ENCODE measurements at places on chromosomes 6 and 20. TPM values are rescaled to one million over a fixed set of nuclear protein-coding genes. Genes with fewer than 3 reads are reported as not detected.

DNA sequence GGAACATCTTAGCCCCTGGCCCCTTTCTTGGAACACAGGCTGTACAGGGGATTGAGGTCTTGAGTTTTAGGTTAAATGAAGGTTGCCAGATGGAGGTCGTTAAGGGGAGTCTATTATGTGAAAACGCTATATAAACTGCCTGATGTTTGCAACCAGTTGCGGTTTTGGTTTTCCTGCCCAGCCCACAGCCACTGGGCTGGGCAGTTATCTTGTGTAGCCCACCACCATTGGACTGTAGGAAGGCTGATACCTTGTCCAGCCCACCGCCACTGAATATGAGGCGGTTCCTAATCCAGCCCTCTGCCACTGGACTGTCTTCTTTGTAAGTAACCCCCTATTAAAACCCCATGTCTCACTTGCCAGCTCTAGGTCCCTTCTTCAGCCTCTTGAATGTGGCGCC is 42.3 kb upstream of the COL21A1 start:
- DNase-seq, result no peak

GRCh38 chr6:112503091-112503596 is 156.0 kb downstream of the RFPL4B start:
- DNase-seq, result no peak

Gene C6orf163
- 1.4 TPM for total RNA-seq

Gene PREX1
- total RNA-seq, result 5.4 TPM

DNA sequence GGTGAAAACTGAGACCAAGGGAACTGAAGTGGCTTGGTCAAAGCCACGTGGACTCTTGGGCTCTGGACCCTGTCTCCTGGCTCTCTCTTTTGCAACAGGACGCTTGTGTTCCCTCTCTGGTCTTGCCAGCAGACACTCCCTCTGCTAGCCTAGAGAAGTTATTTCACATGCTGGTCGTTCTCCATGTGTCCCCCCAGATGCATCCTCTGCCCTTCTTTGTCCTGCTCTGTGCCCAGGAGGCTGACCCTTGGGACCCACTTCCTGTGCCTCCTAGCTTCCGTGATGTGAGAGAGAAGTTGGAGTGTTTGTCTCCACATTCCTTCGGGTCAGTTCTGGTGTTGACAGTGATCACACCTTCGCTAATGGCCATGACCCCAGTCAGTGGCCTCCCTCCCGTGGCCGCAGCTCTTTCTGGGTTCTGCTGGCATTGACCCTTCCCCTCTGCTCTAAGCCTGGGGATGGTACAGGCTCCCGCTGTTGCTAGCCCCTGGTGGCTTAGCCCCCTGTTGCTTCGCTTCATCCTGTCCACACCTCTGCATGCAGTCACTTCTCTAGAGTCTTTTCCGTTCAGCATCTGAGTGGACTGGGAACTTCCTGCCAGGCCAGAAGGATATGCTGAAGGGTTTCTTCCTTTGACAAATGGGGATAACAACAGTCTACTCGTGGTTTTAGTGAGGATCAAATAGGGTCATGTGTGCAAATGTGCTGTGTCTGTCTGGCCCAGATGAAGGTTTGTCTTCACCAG is 70.1 kb upstream of the BMP2 start:
- no peak for DNase-seq

- DNase-seq, result peak; percentile 23
These were observed 17.4 kb downstream of the ITPR3 start for GRCh38 chr6:33638556-33638955.

DNA sequence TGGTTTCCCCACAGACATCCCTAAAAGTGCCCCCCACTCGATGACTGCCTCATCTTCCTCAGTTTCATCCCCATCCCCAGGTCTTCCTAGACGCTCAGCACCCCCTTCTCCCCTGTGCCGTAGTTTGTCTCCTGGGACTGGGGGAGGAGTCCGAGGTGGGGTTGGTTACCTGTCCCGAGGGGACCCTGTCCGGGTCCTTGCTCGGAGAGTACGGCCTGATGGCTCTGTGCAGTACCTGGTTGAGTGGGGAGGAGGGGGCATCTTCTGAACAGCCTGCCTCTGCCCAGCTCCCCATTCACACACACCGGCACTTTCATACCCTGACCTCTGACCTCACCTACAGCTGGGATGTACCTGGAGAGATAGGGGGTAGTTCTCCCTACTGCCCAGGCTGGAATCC is 2.1 kb downstream of the CUTA start:
- no peak for DNase-seq

DNA sequence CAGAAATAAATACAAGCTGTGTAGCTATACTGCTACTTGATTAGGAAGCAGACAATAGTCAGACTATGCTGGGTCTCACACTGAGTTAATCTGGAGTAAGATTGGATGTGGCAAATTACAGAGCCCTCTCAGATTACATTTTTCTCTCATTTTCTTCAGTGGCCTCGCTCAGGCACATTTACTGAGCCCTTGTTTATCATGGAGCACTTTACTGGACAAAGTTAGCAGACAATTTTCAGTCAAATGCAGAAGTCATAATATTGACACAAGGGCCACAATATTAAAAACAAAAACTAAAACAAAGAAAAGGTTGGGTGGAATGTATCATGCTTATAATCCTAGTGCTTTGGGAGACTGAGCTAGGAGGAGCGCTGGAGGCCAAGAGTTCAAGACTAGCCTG is 95.0 kb upstream of the MAP3K7 start:
- no peak for DNase-seq

GRCh38 chr6:52389264-52389625 is 27.3 kb downstream of the PAQR8 start:
- DNase-seq, result no peak

- DNase-seq, result no peak
These were observed 28.8 kb upstream of the CFAP206 start for GRCh38 chr6:87378947-87379346.

DNA sequence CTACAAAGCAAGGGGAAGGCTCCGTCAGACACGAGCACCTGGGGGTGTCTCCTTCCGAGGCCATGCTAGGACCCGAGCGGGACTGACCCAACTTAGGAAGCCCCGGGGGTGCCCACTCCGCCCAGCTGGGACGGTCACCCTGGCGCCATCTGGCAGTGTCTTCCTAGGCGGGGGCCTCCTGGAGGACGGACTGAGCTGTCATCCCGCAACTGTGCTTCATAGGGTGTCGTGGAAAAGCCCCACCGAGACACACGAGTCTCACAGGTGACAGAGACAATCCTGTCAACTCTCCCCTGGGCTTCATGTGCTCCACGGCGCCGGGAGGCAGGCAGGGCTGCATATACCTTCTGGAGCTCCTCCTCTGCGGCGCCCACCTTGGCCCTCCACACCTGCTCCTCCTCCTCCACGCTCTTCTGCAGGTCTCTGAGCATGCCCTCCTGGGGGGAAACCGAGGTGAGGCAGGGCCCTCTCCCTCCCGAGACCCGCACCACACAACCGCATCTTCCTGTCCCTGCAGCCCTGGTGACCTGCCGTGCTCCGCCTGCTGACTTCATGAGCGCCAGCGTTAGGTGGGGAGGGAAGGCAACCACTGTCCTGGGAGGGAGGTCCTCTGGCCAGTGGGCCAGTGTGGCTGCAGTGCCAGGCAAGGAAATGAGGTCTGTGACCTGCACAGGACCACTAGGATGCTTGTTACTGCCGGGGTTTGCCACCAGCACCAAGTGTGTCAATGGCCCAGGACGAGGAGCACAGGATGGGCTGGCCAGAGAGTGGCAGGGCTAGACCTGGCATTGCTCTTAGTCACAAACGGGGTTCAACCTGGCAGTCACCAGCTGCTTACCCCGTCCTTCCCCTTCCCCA is 50.7 kb downstream of the DSTN start:
- DNase-seq, result peak; percentile 25

- DNase-seq, result no peak
These were observed 158.7 kb downstream of the UBE3D start for GRCh38 chr6:82906951-82907350.

DNA sequence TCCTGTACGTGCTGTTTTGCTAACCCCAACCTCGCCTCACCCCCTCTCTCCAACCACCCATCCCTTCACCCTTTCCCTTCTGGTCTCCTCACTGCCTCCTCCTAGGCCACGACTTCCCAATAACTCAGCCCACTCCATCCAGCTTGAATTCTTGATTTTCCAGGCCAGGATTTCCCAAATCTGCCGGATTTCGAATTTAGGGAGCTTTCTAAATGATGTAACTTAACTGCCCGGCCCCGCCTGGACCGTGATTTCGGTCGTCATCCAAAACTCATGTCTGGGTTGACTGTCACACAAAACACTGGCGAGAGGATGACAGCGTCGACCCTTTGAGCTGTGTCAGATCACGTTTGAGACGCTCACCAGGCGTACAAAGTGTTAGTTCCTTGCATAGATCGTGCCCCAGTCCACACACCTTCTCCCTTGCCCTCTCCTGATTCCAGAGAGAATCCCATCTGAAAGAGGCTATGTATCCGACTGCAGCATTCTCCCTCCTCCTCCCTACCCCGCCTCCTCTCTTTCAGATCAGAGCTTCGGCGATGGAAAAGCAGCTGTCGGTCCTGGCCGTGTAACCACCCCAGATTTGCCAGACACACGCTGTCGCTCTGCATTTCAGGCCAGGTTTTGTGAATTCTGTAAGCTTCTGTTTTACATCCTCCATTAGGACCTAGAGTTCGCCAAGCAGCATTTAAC is 168.2 kb downstream of the GPX5 start:
- DNase-seq, result peak; percentile 55

- peak; percentile 50 for DNase-seq
These were observed 7.8 kb upstream of the MRPS18A start for GRCh38 chr6:43695215-43695966.

DNA sequence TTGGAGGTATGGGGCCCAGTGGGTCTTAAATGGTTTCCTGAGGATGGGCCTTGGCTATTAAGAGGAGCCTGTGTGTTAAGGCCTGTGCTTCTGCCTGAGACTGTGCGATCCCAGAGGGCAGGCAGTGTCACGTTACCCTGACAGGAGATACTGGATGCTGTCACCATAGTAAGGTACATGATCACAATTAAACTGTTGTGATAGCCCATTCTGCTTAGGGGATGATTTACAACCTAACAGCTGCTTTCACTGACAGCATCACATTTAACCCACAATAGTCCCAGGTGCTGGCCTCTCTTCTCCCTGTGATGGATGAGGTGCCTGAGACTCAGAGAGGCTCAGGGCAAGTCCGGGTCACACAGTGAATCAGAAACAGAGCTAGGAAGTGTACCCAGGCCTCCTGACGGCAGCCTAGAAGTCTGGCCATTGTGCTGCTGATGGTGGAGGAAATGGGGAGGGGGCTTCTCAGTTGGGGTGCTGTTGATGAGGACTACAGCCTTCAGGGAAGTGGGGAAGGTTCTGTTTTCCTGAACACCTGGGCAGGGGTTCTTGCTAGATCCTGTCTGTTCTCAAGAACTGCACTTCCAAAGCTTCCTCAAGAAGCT is 97.3 kb downstream of the MDGA1 start:
- no peak for DNase-seq

Gene LPA
- total RNA-seq, result 0.15 TPM

Gene FKBP1A
- 210 TPM for total RNA-seq

Gene PGC
- total RNA-seq, result not detected

DNA sequence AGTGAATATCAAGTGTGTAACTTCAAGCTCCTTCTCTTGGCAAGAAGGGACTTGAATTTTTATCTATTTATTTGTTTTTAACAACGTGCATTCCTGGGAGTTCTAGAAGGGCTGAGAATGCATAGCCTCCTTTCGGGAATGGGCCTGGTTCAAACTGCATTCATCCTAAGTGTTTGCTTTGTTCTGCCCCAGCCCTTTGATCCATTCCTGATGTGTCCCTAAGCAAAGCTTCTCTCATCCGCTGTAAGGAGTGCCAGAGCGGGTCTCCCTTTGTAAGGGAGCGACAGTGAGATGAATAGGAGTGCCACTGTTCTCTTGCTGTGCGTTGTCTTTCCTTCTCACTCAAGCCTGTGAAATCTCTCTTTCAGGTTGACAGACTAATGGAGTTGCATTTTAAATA is 61.0 kb upstream of the VSTM2L start:
- DNase-seq, result no peak

- no peak for DNase-seq
These were observed 40.9 kb upstream of the MC3R start for GRCh38 chr20:56207656-56208055.

- DNase-seq, result no peak
These were observed 284.2 kb downstream of the BTBD9 start for GRCh38 chr6:38355519-38355918.

DNA sequence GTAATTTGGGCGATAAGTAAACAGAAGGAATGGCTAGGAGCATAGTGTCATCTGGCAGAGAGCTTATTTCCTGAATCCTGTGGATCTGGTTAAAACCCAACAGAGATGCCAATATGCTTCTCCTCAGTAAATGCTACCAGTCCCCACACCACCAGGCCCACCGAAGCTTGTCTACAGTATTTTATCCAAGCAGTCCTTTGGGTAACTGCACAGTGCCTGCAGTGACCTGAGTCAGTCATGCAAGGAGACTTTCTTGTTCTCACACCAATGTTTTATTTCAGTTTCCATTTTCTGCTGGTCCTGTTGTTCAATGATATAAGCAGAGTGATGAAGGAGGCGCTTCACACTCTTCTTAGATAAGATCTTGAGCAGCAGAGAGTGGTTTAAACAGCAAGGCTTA is 326.3 kb downstream of the RIMS1 start:
- DNase-seq, result no peak

GRCh38 chr6:63573899-63574553 is 1.7 kb downstream of the LOC128125822 start:
- DNase-seq, result peak; percentile 42

Gene KCNK15
- total RNA-seq, result 0.39 TPM

Gene HUS1B
- total RNA-seq, result 0.96 TPM

DNA sequence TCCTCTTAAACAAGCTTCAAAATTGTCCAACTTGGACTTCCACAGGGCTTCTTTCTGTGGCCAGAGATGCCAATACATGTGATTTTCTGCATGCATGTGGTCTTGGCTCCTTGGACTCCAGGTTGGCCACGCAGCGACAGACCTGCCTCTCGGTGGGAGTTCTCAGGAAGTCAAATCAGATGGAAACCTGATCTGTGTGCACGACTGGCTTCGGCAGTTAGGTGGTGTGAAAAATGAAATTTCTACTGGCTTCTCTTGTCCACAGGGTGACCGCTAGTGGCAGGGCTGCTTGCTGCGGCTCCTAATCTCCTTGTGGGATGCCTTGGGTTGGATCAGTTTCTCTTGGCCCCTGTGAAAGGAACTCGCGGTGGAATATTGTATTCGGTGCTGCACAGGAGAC is 57.3 kb downstream of the PHACTR3 start:
- no peak for DNase-seq

GRCh38 chr20:64137598-64138031 is 26.6 kb upstream of the MYT1 start:
- DNase-seq, result no peak

GRCh38 chr6:133358574-133359150 is 117.5 kb downstream of the EYA4 start:
- DNase-seq, result no peak

DNA sequence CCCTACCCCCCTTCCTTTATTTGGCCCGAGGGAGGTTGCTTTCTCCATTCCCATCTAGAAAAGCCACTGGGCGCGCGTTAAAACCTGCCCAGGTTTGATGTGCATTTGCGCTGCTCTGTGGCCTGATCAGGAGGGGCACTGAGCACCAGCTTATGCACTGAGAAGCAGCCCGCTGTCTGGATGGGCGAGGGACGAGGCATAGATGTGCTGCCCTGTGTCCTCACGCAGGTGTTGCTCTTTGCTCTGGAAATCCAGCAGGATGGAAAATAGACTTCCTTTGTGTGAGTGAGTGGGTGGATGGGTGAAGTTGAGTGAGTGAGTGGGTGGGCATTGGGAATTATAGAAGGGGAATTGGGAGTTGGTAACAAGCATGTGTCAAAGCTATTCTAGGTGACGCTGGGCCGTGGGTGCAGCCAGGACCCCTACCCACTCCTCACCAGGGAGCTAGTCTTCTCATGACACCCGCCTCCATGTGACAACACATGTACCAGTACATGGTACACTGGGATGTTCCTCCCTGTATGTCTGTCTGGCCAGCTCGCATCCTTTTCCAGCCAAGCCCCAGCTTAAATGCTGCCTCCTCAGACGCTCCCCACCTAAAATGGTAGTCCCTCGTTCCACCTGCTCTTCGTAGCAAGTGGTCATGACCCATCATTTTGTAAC is 162.6 kb downstream of the DTNBP1 start:
- no peak for DNase-seq

Data from H9 (cell line).